HS-27A (cell line): ENCODE measurements at places on chromosomes 1 and 21.
A peak's percentile ranks its signal among the peaks of the same experiment; 100 is the strongest.

DNA sequence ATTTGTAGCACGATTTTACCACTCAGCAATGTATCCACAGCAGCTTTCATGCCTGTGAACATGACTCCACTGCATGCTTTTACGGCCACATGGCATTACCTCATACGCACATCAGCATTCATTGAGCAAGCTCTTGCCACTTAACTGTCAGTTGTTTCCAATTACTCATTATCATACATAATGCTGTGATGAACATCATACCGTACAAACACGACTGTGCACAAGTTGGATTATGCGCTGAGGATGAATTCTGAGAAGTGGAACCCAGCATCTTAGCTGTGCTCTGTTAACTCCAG lies 9.6 kb downstream of the UMODL1 start:
- no peak for DNase-seq

GRCh38 chr1:32981003-32981901 lies 16.6 kb upstream of the RNF19B start:
- no peak for DNase-seq

DNA sequence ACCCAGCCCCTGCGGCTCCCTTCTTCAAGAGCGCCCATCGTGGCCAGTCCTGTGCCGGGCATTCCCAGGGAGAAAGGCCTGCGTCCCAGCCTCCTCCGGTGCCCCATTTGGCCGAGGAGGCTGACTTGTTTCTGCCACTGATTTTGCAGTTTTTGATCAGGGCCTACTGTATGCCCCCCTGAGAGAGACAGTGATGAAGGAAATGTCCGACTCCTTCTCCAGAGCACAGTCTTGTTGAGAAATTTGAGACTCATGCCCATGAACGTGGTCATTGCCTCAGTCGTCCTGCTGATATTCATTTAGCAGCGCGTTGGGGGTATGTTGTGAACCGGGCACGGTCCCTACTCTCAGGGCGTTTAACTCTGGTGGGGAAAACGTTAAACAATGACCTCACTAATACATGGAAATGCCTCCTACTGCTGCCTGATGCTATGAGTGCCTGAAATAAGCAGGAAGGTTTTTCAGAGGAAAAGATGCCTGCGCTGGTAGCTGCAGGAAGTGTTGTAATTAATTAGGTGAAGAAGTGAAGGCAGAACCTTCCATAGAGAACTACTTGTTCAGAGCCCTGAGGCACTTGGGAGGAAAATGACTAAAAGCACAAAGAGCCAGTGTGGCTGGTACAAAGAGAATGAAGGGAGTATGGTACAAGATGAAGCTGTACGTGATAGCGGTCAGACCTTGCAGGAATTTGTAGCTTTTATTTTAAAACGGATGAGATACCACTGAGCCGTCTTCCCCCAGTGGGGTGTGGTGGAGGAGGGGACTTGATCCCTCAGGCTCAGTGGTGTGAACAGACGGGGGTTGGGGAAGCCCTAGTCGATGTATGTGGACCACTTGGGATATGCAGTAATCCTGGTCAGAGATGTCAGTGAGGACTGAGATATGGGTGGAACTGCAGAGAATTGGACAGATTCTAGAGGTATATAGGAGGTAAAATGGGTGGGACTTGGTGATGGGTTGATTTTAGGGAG lies 730 bp downstream of the ZCCHC17 start:
- no peak for DNase-seq

- no peak for DNase-seq
Measured at GRCh38 chr1:209567698-209568175, 15.8 kb upstream of the CAMK1G start.

DNA sequence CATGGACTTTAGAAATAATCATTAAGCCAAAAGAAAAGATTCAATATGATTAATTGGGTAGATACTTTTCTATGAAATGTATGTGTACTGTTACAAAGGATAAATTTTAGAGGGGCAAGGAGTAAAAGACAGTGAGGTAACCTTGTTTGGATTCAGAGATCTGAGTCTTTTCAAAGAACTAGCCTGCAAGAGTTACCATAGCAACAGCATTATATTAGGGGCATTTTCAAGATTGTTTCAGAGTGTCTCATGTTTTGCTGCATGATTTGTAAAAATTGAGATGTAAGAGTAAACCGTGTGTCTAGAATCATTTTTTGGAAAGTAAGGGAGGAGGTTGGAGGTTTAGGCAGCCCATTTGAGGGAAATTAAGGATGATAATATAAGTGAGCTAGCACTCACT lies 70.6 kb upstream of the KIAA1614 start:
- peak; percentile 22 for DNase-seq

- no peak for DNase-seq
Measured at GRCh38 chr1:117371441-117372151, 4.3 kb downstream of the MAN1A2 start.

DNA sequence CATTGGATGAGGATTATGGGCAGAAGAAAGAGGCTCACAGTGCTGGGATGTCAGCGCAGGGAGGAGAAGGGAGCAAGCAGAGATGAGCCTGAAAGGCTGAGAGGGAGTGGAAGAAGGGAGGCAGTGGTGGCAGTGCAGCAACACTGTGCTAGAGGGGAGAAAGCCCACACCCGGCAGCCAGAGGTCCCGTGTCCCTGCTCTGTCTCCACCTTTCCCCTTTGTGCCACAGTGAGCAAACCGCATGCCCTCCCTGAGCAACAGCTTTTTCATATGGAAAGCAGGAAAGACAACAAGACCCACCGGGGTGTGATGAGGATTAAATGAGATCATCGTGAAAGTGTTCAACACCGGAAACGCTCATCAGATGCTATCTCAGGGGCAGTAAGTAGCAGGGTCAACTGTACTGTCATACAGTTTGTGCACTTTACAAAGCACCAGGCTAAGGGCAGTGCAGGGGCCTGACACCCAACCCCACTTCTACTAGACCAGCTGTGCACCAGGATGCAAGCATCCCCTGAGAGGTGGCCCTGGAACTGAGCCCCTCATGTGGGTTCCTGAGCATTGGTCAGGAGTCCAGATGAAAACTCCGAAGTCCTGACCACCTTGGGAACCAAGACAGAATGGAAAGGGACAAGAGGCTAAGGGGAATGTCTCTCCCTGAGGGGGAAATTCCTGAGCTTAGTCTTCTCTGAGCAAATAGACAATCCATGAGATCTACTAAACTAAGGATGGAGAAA lies 9.1 kb downstream of the NHLH1 start:
- DNase-seq: no peak

DNA sequence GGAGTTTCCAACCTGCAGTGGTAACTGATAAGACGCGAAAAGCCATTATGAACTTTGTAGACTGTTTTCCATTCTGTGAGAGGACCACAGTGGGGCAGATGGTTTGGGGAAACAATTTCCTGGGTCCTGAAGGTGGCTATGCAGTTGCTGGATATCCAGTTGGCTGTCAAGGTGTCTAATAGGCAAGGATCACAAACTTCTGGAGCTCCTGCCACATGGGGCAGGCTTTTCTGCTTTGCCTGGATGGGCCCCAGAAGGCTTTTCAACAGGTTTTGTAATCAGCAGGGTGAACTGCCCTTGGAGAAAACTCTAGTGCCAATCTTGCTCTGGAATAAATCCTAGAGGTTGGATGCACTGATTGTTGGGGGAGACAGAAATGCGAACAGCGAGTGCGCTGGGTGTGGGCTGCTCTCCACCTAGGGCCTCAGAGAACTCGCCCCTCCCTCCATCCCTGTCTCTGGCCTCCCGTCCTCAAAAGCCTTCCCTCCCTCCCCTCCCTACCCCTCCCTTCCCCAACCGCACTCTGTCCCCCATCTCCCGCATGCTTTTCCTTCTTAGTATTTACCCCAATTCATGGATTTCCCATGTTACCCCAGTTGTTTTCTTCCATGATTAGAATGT lies 210.3 kb upstream of the USP24 start:
- no peak for DNase-seq

DNA sequence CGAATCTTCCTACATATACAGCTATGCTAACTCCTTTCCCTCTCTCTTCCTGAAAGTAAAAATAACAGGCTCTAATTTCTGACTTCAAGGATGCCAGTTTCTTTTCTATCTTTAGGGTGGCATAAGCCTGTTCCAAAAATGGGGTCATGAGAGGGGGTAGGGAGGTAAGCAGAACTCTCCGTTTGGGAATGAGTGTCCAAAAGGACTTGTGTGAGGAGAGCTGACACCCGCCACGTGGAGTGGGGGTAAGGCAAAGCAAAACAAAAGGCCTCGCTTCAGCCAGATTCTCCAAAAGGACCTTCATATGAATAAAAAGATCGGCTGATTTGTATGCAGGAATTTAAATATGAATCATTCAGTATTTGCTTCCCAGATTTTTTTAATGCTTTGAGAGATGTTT lies 28.6 kb downstream of the PLPPR4 start:
- no peak for DNase-seq

GRCh38 chr1:153627715-153628626 lies at the start of gene S100A1:
Gene S100A1 (plus strand): TSS chr1:153628434. CDS start chr1:153630522, 2,088 bp downstream.
- no peak for DNase-seq

- DNase-seq: no peak
Measured at GRCh38 chr1:108896146-108897145, 19.7 kb downstream of the GPSM2 start.

GRCh38 chr1:223197923-223198627 lies 55.0 kb upstream of the TLR5 start:
- no peak for DNase-seq

- DNase-seq: no peak
Measured at GRCh38 chr1:85319491-85319890, 43.1 kb upstream of the BCL10 start.

DNA sequence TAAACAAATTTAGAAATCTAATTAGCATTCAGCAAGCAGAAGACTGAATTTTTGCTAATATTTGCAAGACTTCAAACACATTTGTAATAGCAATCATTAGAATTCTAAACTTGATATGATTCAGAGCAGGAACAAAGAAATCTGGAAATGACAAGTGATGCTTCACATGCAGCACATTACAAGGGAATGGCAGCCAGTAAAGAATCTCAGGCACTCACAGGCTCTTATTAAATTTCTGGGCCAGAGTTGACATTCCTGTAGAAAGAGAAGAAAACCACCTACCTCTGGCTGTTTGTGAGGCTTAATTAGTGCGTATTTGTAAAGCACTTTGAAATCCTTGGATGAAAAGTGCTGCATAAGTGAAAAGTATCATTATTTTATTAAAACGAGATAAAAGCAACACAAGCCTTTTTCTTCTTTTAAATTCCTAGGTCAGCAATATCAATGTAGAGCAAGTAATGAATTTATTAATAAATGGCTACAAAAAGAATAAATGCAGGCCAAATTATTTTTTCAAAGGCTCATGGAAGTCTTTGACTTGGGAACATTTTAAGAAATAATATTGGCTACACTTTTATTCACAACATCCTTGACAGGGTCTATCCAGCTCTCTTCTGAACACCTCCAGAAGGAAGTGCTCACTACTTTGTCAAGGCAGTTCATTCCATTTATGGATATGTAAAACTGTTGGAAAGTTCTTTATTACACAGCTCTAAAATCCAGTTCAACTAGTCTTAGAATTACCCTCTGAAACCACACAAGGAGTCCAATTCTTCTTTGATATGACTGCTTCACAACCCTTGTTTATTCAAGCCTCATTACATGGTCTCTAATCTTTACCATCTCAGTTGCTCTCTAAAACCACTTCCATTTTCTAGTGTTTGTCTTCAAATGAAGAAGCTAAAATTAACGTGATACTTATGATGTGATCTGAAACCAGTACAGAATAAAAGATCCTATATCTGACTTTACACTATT lies 32.1 kb upstream of the SCYL3 start:
- no peak for DNase-seq

- DNase-seq: no peak
Measured at GRCh38 chr1:201062511-201063091, 39.1 kb upstream of the KIF21B start.

DNA sequence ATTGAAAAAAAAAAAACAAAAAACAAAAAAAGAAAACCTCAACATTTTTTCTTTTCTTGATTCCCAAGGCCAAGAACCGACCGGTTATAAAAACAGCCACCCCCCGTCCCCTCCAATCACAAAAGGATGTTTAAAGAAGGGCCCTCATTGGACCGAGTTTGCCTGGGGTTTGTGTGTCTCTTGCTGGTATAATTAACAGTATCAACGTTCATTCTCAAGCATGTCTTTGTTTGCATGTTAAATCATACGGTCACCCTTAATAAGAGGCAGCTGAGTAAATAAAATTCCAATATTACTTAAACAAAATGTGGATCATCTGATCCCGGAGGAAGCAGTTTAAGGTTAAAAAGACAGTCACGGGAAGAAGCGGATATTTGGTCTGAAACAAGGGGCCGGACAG lies 201.1 kb downstream of the PRDM2 start:
- no peak for DNase-seq

- no peak for DNase-seq
Measured at GRCh38 chr21:17929510-17929909, 110.4 kb upstream of the C21orf91 start.

- no peak for DNase-seq
Measured at GRCh38 chr1:190942475-190942874, 464.8 kb upstream of the BRINP3 start.

DNA sequence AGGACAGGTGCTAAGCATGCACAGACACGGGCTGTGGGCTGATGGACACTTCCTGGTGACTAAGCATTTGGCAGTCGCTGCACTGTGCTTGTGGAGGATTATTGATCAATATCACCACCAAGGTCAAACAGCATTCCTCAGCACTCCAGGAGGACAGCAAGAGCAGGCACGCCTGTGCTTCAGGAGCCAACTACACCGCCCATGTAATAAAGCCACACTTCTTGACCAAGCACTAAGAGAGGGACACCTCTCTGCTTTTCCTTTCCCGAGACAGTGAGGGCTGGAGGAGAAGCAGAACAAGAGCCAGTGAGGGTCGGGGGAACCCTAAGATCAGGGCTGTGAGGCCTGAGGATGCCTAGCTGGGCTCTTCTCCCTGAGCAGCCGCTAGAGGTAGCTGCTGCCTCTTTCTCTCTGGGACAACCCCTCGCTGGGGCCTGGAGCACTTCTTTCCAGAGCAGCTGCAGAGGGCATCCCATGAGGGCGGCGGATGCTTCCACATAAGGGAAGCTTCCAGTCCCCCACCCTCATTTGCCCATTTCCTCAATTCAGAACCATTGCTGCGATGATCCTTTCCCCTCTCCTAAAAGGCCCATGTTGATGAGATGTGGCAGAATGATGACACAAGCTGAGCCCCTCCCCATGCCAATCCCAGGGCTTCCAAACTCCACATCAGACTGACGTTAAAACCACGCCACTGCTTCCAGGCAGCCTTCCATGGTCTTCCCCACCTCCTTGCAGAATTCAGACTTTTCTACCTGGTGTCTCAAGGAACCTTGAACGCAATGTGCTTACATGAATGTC lies 19.1 kb downstream of the RAB7B start:
- no peak for DNase-seq
